Activated CD8-positive, alpha-beta memory T cell treated with anti-CD3 and anti-CD28 coated beads for 1 hour (primary cell): ENCODE measurements at places on chromosomes 3 and 15.

DNA sequence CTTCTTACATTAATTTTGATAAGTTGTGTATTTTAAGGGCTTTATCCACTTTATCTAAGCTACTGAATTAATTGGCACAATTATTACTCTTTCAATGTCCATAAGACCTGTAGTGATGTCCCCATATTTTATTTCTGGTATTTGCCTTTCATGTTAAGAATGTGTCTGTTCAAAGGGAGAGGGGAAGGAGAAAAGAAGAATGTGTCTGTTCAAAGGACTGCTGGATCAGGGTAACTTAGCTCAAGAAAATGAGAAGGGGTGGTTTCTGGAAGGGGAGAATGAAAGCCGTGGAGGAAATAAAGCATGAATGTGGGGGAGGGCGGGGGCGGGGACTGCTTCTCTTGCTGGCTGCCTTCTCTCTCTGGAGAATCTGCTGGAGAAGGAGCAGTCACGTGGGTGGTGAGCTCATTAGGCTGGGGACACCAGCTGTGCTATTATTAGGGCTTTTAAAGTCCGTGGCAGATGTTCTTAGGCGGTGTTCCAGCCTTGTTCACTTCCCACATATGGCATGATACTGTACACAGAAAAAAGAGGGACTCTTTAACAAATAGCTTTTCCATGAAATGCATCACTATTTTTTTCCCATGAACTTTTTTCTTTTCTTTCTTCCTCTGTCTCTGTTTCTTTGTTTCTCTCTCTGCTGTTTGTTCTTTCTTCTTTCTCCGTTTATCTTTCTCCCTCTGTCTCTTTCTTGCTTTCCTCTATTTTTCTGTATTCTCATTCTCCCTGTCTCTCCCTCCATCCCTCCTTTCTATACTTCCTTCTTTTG, 63.7 kb upstream of the ULK4 start:
- DNase-seq, result no peak

DNA sequence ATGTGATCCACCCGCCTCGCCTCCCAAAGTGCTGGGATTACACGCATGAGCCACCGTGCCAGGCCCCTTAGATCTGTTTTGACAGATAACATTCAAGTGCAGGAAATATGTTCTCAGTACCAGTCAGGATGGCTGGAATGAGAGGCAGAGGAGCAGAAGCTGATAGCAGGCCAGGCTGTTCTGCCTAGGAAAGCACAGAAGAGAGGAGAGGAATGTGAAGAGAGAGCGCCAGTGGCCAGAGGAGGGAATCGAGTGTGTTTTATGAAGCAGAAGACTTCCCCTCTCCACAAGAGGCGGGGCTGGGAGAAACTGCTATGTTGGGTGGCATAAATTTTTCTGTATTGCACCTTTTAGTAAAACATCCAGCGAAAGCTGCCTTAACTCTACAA, 32.0 kb upstream of the RYK start:
- no peak for DNase-seq

- no peak for DNase-seq
Observed at GRCh38 chr15:52050416-52050815, 31.4 kb downstream of the MAPK6 start.

- no peak for DNase-seq
Observed at GRCh38 chr15:100050877-100051786, 290.6 kb downstream of the ADAMTS17 start.

- DNase-seq, result no peak
Observed at GRCh38 chr3:157488144-157488543, 15.1 kb downstream of the VEPH1 start.

DNA sequence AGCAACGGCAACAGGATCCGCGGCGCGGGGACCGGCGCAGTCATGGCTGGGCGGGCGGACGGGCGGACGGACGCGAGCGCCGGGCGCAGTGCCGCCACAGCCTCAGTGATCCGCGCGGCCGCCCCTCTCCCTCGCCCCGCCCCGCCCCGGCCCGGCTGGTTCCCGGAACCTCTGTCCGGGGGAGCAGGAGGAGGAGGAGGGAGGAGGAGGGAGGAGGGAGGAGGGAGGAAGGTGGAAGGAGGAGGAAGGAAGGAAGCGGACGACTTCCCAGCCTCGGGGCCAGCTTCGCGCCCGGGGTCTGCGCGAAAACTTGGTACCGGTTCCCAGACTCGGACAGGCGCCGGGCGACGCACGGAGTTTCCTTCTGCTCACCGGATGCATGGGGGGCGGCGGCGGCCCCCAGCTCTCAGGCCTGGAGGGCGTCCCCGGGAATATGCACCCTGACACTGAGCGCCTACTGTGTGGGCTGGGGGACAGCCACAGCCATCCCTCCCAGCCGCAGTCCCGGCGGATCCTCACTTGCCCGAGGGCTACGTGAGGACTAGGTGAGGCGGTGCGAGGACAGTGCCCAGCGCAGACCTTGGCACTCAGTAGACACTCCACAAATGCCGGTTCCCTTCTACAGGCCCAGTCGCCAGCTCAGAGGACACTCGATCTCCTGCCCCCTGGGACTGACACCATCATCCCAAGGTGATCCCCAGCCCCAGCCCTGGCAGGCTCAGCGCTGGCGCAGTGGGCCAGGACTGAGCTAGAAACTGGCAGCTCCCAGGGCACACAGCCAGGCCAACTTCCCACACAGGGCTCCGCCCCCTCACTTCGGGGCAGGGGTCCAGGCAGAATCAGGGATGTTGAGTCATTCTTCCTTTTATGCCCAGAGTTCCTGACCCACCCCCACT, at the start of gene SHISA5:
SHISA5 (minus strand) TSS at position 124 of the 896 bp plus-strand sequence; CDS start at position 44, 80 bp downstream.
- DNase-seq, result peak; percentile 36

GRCh38 chr15:77386626-77387025, 33.3 kb downstream of the PEAK1 start:
- no peak for DNase-seq

DNA sequence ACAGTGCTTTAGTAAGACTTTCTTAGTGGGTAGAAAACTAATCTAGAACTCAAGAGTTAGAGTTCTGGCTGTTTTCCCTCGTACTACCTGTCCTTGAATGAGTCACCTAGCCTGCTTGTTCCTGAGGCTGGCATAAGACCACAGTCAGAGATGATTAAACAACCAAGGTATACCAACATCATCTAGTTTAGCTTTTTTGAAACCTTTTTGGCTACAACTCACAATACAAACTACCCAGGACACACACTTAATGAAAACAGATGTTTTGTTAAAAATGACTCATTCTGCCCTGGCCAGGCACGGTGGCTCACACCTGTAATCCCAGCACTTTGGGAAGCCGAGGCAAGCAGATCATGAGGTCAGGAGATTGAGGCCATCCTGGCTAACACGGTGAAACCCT, 4.6 kb downstream of the MCCC1 start:
- no peak for DNase-seq

GRCh38 chr15:84985158-84985557, 3.5 kb downstream of the PDE8A start:
- DNase-seq, result no peak

- no peak for DNase-seq
Observed at GRCh38 chr3:37096975-37097374, 77.4 kb downstream of the LRRFIP2 start.

DNA sequence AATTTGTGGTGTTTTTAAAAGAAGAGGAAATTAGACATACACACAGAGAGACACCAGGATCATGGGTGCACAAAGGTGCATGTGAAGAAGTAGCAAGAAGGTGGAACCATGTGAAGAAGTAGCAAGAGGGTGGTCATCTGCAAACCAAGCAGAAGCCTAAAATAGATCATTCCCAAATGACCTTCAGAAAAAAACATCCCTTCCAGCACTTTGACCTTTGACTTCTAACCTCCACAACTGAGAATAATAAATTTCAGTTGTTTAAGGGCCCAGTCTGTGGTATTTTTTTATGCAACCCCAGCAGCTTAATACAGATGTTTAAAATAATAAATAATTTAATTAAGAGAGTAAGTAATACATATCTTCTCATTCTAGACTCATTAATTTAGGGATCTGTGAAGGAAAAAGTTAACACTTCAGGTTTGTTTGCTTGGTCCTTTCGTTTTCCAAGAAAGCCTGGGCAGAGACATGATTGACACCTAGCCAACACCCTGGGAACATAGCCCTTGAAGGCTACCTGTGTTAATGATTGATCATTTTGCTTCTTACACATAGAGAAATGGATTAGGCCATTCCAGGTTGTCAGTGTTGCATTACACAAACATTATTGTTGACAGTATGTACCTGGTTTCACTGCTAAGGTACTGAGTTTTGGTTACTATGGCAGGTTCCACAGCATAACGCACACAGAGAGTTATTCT, 1331.2 kb upstream of the GBE1 start:
- DNase-seq, result no peak

DNA sequence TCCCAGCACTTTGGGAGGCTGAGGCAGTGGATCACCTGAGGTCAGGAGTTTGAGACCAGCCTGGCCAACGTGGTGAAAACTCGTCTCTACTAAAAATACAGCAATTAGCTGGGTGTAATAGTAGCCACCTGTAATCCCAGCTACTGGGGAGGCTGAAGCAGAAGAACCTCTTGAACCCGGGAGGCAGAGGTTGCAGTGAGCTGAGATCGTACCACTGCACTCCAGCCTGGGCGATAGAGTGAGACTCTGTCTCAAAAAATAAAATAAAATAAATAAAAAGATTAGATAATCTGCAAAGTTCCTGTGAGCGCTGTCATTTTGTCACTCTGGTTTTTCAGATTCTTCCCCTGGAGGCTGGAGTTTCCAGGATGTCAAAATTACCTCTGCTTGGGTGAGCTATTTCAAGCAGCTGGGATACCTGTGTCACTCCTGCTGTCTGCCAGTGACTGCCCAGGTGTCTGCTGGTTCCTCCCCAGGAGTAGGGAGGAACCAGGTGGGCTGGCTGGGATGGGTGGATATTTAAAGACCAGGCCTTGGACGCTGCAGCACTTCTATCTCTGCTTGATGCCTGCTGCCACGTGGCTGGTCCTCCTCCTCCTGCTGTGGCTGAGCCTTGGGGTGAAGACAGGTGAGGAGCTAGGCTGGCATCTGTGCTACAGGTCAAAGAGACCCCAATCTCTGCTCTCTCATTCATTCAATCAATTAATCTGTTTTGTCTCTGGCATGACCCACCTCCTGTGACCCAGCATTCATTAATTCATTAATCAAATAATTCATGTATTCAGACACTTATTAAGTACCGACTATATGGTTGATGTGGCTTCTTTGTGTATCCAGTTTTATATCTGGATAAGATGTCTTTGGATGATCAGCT, 19.5 kb upstream of the MUC20 start:
- no peak for DNase-seq

DNA sequence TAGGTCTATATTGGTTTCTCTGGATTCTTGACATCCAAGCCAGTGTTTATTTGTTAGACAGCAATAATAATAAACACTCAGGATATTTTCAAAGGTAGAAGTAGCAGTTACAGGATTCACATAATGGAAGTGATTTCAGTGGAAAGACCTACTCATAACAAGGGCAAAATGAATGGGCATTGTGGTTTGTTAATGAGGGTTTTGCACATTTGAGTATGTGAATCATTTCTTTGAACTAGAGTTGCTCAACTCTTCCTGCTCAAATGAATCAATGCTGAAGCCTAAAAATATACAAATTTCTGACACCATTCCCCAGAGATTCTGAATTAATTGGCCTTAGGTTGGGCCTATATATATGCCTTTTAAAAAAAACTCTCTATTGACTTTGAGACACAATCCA, 4.1 kb upstream of the COL6A5 start:
- no peak for DNase-seq

- no peak for DNase-seq
Observed at GRCh38 chr3:180430896-180431295, 171.1 kb upstream of the TTC14 start.

- DNase-seq, result no peak
Observed at GRCh38 chr15:74121039-74121438, 9.3 kb upstream of the ISLR2 start.

GRCh38 chr15:42123546-42123945, 29.2 kb upstream of the PLA2G4D start:
- no peak for DNase-seq

DNA sequence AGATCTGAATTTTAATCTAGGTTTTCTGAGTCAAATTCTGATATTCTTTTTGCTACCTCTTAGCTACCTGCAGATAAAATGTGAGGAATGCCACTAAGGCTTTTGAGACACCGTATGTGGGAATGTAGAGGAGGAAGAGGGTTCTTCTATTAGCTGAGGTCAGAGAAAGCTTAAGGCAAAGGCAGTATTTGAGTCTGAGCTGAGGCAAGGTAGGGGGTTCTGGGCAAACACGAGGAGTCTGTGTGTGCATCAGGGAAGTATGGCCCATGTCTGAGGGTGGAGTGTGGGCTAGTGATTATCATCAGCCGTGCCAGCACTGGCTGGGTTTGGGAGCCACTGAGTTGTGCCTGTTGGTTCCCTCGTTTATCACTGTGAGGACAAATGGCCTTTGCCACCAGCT, 181.1 kb downstream of the SOX2 start:
- DNase-seq, result no peak

DNA sequence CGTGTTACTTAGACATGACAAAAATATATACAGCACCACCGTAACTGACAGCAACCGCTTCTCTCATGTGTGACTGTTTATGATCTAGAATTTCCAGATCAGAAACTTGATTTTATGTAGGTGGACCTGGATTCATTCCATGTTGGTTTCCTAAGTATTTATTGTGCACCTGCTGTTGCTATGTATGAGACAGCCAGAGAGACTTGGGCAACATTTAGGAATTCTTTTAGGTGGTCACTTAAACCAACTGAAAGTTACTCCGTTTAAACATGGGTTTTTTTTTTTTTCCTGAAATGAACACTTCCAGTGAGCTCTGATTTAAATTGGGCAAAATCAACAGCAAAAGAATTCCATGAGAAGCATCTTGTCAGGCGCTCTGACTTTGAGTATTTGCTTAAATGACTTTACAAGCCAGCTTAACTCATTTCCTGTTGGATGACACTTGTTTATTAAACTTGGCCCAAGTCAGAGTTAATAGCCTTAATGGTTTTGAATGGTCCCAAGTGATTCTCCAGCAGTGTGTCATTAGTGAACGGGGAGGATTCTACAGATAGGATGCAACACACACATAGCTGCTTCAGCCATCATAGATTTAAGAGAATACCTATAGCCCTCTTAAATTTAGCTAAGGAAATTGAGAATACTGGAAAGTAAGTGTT, 31.8 kb downstream of the MITF start:
- no peak for DNase-seq

- DNase-seq, result no peak
Observed at GRCh38 chr15:51368751-51369450, 27.4 kb downstream of the GLDN start.

DNA sequence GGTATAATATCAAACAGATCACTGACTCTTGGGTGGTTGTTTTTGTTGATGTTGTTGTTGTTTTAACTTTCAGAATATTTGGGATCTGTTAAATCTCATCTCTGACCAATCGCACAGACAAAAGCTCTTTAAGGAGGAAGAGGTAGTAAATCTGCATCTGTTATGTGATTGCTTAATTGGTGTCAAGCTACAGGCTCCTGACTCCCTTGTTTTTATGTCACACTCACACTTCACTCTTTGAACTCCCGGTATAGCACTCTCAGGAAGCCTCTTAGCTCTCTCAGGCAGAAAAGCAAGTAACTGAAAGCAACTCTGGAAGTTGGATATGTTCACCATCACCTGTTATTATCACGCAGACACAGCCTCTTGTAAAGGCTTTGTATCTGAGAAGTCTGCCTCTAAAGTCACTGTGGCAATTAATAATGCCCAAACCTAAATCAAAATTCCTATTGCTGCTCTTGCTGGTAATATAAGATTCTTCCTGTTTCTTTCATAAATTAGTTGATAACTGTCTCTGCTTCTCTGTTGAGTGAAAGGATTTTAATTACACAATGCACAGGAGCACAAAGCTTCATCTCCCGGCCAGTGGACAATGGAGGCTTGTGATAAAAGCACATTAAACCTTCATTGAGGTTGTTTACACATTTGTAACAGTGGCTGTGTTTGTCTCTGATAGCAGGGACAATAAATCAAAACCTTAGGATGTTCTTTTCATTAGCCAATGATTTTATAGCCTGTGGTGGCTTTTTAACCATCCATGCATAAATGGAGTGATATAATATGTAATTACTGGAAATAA, 576.7 kb downstream of the MFSD1 start:
- no peak for DNase-seq
